RPMI8226 (cell line): ENCODE measurements at places on chromosomes 7 and 10.
A peak's percentile ranks its signal among the peaks of the same experiment; 100 is the strongest.

GRCh38 chr7:23662124-23662983 is 17.6 kb upstream of the FAM221A start:
- DNase-seq = no peak

- DNase-seq = no peak
Observed at GRCh38 chr7:123581162-123581459, 20.5 kb upstream of the ASB15 start.

- no peak for DNase-seq
Observed at GRCh38 chr10:88157981-88158465, 294.6 kb downstream of the PTEN start.

DNA sequence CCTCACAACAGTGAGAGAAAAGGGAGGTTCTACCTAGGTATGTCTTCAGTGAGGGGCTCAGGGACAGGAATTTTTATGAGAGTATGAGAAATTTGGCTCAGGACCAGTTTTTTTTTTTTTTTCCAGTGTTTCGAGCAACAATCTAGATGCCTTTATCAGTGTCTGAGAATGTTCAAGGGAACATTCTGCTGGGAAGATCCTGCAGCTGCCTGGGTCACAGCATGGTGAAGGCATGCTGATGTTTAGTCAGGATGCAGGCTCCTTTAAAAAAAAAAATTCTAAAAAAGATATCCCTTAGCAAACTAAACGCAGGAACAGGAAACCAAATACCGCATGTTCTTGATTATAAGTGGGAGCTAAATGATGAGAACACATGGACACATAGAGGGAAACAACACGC is 31.0 kb downstream of the SBDS start:
- no peak for DNase-seq

GRCh38 chr7:44403775-44404174 is 78.4 kb upstream of the CAMK2B start:
- DNase-seq = no peak

DNA sequence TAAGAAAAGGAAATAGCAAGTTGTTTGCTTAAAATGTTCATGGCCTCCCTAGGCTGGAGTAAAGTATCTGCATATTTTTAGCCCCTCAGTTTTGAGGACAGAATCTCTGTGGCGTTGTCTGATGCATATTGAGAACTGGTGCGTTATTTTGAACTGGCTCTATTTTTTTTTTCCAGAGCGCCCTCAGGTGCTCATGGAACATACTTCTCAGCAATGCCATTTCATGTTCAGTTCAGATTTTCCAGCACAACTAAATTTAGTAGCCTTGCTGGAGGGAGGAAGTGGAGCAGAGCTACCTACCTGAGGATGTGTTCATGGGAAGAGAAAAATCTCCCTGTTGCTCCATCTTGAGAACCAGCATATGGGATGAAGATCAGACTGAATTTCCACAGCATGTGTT is 870.5 kb downstream of the LRMDA start:
- DNase-seq = no peak

GRCh38 chr10:47028466-47028865 is 117.2 kb downstream of the PTPN20 start:
- DNase-seq = no peak

DNA sequence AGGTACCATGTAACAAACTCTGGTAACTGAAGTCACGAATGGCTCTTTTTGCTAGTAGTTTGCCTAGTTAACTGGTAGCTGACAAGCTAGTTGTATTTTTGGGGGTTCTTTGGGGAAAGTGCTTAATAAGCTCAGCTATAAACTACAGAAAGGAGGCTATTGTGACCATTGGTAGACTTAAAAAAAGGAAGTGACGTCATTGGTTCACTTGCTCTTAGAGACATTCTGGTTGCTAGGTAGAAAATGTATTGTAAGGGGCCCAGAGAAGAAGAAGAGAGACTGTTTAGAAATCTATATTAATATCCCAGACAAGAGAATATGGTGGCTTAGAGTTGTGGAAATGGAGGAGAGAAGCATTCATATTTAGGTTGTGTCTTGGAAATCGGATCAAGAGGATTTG is 103.0 kb downstream of the NXPH1 start:
- DNase-seq = no peak

DNA sequence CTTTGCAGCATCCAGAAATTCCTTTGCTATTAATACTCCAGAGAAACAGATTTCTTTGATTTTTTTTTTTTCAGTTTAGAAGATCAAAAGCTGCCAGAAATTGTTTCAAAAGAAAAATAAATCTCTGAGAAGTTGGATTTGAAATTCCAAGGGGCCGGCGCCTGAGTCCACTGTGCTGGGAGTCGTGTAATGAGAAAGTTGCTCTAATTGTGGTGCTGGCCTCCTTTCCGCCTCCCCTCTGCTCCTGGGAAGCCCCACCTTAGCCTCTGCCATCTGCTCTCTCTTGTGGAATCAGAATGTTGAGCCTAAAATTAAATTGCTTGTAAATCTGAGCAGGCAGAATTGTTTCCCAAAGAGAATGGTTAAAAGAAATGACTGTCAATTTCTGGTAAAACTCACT is 93.3 kb downstream of the EMX2 start:
- no peak for DNase-seq

DNA sequence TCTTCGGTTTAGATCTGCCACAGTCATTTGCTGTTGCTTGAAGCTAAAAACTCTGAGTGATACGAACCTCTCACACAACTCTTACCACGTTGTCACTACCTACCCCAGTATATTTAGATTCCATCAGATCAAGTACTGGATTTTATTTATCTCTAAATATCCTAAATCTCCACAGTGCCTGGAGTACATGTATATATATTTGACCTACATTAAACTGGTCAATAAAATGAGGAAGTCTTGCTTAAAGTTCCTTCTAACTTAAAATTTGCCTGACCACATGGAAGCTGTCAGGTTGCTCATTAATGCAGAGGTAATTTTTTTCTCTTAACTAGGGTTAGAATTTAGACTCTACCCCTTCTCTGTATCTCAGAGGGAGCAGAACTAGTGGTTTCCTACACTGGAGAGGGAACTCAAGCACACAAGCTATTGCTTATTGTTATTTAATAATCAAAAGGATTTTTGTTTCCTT is 3.1 kb upstream of the MACC1 start:
- DNase-seq = peak; percentile 54

GRCh38 chr7:29926741-29927140 is 62.9 kb downstream of the SCRN1 start:
- DNase-seq = no peak

- no peak for DNase-seq
Observed at GRCh38 chr7:144390481-144390880, 13.0 kb downstream of the NOBOX start.

DNA sequence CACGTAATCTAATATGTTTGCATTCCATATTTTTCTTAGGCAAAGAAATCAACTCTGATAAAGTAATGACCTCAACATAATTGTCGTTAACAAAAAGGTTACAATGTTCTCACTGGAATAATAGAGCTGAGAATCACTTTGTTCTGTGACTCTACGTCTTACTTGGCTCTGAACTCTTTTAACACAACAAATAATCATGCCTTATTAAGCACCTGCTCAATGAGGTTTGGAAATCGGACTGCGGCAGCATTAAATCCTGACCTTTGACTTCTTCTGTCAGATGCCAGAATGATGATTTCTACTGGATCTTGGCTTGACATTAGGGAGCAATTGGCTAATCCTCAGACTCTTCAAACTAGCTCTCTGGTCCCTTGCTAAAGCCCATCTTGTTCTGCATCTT is 233.6 kb downstream of the SEMA3D start:
- no peak for DNase-seq

DNA sequence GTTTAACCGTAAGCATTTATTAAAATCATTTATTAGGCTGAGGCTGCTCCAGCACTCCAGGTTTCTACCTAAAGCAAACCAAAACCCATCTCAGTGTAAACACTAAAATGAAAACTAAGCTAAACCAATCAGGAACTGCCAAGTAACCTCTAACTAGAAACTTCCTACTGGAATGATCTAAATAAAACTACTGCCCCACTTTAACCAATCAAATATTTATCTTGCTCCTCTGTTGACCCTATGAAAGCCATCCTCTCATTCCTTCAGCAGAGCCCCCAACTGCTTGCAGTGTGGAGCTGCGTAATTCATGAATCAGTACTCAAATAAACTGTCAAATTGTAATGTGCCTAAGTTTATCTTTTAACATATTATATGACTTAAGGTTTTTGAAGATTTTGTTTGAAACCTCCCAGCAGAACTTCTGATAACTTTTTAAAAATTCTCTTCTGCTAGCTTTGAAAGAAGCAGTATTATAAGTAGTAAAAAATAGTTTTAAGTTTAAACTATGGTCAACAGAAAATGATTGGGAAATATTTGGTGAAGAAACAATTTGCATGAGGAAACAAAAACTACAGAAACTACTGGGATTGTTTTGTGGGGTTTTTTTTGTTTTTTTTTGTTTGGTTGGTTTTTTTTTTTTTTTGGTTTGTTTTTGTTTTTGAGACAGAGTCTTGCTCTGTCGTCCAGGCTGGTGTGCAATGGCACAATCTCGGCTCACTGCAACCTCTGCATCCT is 47.4 kb downstream of the GPR37 start:
- DNase-seq = no peak

- DNase-seq = peak; percentile 7
Observed at GRCh38 chr10:108849688-108850087, 1073.6 kb downstream of the XPNPEP1 start.

DNA sequence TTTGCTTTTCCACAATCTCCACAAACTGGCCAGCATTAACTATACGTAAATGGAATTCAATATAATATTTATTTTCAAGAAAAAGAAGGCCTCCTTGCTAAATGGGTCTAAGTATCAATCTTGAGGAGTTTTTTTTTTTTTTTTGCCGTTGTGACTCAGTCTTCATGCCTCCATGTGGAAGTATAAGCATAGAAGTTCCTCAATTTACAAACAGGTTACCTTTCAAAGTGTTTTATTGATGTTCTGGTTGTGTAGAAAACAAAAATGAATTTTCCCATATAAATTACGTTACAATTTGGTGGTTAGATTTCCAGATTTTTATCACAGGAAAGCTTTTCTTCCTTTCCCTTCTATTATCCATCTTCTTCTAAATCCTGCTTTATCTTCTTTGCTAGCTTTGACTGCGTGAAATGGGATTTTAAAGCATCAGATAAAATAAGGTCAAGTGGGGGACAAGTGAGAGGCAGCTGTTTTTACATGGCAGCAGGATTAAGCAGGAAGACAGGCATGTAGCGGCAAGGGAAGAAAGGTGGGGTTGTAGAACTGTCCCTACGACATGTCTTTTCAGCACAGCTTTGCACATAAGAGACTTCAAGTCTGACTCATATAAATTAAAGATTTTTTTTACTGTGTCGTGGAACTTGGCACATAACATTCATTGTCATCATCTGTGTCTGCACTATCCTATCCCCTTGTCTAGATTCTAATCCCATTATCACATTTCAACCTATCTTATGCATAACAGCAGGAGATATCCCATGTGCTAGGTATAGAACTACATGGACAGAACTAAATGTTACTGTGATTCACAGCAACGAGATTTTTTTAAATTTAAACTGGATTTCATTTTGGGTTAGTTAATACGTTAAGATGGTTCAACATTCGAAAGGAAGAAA is 135.3 kb upstream of the FAM3C start:
- no peak for DNase-seq

- no peak for DNase-seq
Observed at GRCh38 chr7:106260136-106260561, 24.6 kb downstream of the NAMPT start.

- no peak for DNase-seq
Observed at GRCh38 chr10:18611168-18611567, 40.2 kb downstream of the NSUN6 start.

GRCh38 chr7:74449809-74450397 is 3.8 kb upstream of the GTF2IRD1 start:
- DNase-seq = peak; percentile 87

- no peak for DNase-seq
Observed at GRCh38 chr10:59057345-59057744, 119.1 kb upstream of the PHYHIPL start.

GRCh38 chr7:116128139-116128538 is 82.2 kb upstream of the TES start:
- no peak for DNase-seq

- no peak for DNase-seq
Observed at GRCh38 chr7:26328498-26329390, 37.1 kb downstream of the SNX10 start.

- no peak for DNase-seq
Observed at GRCh38 chr7:47357863-47358262, 224.0 kb downstream of the TNS3 start.

GRCh38 chr7:157271991-157272324 is 64.8 kb upstream of the DNAJB6 start:
- DNase-seq = no peak

- no peak for DNase-seq
Observed at GRCh38 chr10:101690461-101690860, 4.5 kb downstream of the FBXW4 start.

DNA sequence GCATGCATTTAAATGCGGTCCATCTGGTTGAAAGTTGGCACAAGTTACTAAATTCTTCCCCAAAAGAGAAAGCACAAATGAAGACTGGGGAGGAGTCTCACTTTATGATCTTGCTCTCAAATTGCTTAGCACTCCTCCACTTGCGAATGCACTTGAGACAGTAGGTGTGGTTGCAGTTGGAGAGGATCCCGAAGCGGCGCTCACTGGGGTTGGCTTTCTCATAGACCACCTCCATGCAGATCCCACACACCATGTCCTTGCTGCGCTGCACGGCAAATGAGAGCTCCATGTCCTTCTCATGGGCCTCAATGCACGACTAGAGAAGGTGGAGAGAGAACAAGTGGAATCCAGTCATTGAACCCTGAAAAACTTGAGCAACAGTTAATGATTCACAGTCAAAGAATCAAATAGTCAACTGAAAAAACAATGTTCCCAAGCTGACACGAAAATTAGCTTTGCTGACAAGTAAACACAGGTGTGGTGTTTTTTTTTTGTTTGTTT is 22.7 kb downstream of the MKRN1 start:
- DNase-seq = no peak

DNA sequence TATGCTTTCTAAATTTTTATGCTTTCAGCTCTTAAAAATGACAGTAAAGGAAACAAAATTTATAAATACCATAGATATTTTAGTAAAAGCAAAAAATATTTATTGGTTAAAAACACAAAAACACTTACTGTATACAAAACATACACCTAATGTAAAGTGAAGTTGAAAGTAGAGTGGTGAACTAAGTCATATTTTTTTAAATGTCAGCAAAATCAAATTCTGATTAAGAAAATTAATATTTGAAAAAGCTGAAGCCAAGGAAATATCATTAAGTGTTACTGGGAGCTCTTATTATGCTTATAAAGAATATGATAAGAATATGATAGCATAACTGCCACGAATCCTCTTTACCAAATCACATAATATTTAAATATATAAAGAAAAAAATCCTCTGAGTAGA is 65.3 kb upstream of the PLXDC2 start:
- no peak for DNase-seq
